ENCODE measurements at places on chromosomes 5 and 9.

DNA sequence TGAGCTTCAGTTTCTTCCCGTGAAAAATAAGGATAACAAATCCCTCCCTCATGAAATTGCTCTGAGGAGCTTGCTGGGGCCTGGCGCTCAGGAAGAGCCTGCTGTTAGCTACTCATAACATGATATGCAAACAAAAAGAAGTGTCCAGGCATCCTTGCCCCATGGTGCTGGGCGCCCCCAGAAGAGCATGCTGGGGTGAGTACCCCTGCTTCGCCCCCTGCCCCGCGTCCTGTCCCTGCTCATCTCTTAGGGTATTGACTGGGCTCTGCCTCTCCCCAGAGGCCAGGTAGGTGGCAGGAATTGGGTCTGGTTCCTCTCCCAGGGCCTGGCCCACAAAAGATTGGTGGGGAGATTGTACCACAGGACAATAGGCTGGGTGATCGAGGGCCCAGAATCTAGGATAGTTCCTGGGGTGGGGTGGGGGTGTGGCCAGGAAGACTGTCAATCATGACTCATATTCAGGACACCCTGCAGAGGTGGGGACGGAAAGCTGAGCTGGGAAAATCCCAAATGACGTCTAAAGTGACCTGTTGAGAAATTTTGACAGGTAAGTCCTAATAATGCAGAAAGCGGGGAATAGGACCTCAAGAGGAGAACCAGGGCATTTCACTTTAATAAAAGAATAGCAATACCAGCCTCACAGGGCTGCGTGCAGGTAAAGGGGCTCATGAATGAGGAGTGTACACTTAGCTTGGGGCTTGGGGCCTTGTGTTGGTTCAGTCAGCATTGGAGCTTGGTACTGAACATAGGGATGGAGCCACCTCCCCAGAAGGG is 8.9 kb downstream of the PITX1 start:
- DNase-seq = no peak

- DNase-seq = no peak
Observed at GRCh38 chr5:34721327-34721726, 65.2 kb downstream of the RAI14 start.

DNA sequence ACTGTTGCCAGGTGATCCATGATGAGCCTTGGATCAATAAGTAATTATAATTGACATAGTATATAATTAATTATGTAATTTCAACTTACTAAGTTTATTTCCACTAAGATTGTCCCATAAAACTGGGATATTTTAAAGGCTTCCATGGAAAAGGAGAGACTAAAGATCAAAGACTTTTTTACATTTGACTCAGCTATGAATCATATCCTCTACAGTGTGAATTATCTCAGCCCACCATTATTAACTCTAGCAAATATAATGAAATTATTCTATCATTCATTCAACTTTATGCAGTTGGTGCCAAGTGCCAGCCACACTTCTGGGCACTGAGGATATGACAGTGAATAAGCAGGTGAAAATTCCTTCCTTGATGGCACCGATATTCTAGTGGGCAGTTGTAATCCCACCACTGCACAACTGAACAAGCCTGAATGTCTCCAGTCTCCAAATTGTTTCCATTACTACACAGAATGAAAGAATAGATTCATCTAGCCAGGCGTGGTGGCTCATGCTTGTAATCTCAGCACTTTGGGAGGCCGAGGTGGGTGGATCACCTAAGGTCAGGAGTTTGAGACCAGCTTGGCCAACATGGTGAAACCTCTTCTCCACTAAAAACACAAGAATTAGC is 21.9 kb upstream of the TXN start:
- DNase-seq = no peak

- no peak for DNase-seq
Observed at GRCh38 chr5:8842971-8843551, 702.8 kb downstream of the SEMA5A start.

DNA sequence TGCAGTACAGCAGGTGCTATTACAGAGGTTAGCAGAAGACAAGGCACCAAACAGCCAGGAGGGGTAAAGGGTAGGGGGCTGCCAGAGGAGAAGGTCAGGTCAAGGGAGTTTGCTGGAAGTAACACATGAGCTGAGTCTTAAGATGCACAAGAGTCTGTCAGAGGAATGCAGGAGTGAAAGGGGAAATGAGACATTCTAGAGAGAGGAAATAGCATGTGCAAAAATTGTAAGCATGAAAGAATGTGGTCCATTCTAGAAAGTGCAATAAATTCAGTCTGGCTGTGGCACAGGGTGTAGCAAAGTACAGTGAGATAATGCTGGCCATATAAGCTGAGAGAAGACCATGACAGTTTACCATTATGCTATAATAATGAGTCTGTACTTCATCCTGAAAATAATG is 6.6 kb downstream of the GOLGA1 start:
- DNase-seq = no peak

Measured in skeletal muscle cell (primary cell).